Activated CD8-positive, alpha-beta memory T cell treated with anti-CD3 and anti-CD28 coated beads for 4 hours (primary cell): ENCODE measurements at places on chromosomes 12 and 14.

GRCh38 chr14:55332654-55333570, 61.7 kb downstream of the FBXO34 start:
- DNase-seq, result no peak

- DNase-seq, result no peak
Observed at GRCh38 chr12:53975064-53975471, 314 bp upstream of the HOTAIR start.

GRCh38 chr12:58347188-58347587, 405.8 kb downstream of the ATP23 start:
- no peak for DNase-seq

DNA sequence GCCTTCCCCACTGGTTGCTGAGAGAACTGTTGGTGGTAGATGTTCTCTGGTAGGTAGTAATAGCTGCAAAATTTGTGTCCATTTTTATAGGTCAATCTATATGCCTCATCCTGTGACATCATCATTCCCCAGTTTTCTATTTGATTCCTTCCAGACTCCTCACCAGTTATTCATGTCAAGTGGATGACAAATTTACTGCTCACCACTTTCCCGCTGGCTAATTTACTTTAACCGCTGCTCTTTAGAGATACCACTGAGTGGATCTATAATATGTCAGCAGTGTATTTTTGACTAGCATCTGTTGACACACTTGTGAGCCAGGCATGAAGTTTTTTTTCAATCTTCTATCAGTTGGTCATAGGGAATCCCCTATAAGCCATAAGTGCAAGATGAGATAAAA, 24.6 kb downstream of the GPR65 start:
- no peak for DNase-seq

DNA sequence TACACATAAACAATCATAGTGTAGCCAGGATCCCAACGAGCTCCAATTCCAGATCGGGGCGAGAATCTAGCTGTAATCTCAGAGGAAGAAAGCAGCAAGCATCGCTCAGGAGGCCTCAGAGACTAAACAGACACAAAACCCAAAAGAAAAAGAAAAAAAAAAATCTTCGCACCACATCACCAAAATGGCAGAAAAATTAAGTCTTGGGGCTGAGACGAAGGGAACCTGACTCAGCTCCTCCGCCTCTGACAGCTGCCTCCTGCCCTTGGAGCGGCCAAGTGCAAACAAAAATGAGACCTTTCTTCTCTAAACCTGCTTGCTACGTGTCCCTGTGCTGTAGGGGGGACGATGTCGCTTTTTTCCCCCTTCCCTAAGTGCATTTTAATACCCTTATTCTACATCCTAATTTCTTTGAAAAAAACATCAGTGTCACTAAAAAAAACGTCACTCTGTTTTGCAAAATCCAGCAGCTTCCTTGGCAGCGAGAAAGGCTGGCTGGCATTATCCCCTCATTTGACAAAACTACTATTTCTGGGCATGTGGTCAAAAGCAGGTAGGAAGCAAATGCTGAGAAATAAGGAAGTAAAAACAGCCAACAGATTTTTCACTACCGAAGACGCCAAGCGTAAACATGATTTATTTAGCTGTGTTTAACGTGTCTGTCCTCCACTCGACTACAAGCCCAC, 30.5 kb downstream of the BCL11B start:
- no peak for DNase-seq

GRCh38 chr12:104457746-104458693, 1.3 kb downstream of the CHST11 start:
- no peak for DNase-seq
